CD4-positive, alpha-beta T cell treated with Interleukin-21 for 1 hour (primary cell): ENCODE measurements at places on chromosomes 3 and 15.

DNA sequence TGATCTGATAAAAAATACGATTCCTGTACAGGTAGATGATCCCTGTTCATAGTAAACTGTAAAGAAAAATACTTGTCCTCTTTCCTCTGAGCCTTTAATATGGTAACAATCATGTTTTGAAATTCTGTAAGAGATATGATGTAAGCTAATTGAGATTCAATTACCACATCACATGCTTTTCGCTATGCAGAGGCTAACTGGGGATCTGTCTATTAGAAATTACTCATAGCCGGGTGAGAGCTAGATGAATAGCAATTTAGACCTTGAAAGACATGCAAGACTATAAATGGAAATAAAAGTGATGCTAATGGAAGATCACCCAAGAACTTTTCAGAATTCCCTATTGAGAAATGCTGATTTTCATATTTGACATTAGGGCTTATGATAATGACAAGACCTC lies 579.9 kb upstream of the ZNF717 start:
- DNase-seq, result no peak

DNA sequence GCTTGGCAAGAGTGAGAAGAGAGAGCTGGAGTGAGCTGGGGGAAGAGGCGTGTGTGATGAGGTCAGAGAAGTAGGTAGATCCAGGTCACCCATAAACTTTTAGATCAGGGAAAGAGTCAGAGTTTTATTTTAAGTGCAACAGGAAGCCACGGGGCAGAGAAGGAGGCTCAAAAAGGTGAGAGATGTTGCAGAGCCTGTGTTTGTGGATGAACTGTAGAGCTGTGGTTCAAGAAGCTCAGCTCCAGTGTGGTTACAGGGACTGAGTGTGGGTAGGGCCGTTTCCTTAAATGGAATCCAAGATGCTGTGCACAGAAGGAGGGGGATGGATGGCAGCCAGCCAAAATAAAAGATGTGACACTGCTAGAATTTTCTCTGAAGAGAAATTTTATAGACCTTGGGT lies 337.2 kb downstream of the SATB1 start:
- DNase-seq, result no peak

DNA sequence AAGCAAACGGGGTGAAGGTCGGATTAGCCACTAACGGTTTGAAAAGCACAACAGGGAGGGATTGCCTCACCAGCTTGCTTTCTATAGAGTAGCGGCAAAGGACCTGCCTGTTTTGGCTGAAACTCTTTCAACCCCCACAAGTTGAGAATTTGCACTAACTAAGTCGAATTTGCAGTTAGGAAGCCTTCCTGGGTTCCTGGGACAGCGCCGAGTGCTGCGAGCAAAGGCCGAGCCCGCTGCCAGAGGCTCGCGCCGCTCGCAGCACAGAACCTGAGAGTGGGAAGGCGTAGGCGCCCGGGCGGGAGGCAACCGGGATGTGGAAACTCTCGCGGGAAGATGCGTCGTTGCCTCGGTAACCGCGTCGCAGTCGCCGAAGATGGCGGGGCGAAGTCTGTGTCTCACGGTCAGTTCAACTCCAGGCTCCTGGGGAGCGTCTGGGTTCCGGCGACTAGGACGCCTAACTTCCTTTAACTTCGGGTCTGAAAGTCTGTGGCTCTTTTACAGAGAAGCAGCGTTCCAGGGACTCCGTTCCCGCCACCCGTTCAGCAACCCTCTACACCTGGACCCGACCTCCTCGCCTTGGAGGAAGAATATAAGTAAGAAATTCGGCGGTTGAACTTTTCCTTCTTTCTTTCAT lies at the start of gene TEX9:
Gene TEX9 (plus strand): TSS at position 352 of the 637 bp plus-strand sequence. CDS start 25 bp downstream, at position 377.
- DNase-seq, result peak; percentile 70

GRCh38 chr3:114356066-114356465 lies 62.2 kb downstream of the TIGIT start:
- no peak for DNase-seq

GRCh38 chr3:165463531-165463930 lies 267.3 kb upstream of the SLITRK3 start:
- no peak for DNase-seq

- DNase-seq, result no peak
Measured at GRCh38 chr3:162978136-162978535, 1481.5 kb downstream of the OTOL1 start.

DNA sequence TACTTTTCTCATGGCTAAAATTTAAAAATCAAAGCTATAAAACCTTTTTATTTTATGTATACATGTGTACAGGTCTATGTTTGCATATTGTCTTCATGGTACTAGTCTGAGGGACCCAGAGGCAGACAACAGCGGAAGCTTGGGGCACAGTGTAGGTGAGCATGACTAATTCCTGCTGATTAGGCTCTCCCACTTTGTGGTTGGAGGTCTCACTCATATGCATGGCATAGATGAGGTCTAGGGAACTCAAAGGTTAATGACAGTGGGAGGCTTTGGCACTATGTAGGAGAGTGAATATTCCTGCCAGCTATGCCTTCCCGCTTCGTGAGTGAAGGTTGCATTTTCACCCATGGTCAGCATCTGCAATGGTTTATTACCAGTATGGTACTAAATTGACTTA lies 47.5 kb upstream of the AADACL2 start:
- DNase-seq, result no peak

DNA sequence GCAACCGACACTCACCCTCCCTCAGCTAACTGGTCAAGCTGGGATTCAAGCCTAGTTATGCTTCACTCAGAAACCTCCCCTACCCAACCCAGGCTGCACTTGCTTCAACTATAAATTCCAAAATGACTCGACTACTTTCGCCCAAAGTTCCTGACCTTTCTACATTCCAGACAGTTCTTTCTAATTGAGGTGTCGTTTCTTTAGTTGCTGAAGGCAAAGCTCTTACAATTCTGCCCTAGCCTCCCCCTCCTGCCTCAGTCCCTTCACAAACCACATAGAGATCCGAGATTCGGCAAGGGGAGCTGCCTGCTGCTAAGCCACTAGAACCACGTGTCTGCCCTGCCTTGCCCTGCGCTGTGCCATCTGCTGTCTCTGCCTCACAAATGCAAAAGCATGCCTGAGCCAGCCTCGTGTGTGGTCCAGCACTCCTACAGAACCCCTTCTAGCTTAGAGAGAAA lies 74.7 kb upstream of the SH3GL3 start:
- no peak for DNase-seq

- no peak for DNase-seq
Measured at GRCh38 chr3:107283948-107284347, 93.3 kb upstream of the CCDC54 start.

DNA sequence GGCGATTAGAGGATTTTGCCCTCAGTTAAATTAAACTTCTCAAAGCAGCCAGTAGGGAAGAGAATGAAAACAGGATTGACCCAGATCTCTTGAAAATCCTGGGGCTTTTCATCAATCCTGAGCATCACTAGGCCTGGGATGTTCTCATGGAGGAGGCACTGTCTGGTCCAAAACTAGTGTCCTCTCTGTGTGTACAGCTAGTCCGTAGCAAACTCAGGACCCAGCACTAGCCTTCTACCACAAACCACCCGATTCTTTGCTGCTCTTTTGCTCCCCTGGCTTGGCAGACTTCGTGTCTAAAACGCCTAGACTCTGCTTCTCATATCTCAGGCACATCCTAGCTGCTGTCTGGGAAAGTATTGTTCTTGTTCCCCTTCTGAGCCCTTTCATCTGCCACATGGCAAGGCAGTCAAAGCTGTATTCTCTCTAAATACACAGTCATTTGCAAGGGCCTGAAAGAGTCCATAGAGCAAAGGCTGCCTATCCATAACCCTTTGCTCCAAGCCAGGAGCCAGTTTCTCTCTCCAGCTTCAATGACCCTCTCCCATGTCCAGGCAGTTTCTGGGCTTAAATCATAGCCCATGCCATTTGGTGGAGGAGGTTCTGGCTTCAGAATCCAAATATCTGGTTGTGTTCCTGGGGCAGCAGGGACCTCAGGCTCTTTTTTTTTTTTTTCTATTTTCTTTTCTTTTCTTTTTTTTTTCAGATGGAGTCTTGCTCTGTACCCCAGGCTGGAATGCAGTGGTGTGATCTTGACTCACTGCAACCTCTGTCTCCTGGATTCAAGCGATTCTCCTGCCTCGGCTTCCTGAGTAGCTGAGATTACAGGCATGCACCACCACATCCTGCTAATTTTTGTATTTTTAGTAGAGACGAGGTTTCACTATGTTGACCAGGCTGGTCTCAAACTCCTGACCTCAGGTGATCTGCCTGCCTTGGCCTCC lies 52.4 kb downstream of the CDC25A start:
- DNase-seq, result no peak

GRCh38 chr3:169384573-169384972 lies 278.9 kb downstream of the MECOM start:
- no peak for DNase-seq

GRCh38 chr15:43316016-43316970 lies 14.1 kb downstream of the LCMT2 start:
- no peak for DNase-seq

- no peak for DNase-seq
Measured at GRCh38 chr3:145244327-145244726, 916.7 kb downstream of the PLOD2 start.

GRCh38 chr3:8625991-8626390 lies 18.6 kb downstream of the SSUH2 start:
- no peak for DNase-seq

GRCh38 chr15:56095406-56095805 lies 102.0 kb upstream of the NEDD4 start:
- no peak for DNase-seq

DNA sequence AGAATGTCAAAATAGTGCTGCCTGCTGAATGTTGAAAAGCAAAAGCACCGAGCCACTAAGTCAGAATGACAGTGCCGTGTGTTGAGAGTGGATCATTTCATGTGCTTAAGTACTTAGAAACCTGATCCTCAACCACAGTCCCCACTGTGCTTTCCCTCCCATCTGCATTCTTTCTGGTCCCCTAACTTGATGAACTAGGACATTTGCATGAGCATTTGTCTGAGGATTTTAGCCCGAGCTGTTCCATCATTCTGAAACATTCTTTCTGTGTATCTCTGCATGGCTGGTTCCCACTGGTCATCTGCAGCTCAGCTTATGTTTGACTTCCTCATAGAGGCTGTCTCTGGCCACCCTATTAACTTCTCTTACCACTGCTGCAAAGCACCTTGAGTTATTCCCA lies 42.0 kb downstream of the SST start:
- DNase-seq, result no peak

DNA sequence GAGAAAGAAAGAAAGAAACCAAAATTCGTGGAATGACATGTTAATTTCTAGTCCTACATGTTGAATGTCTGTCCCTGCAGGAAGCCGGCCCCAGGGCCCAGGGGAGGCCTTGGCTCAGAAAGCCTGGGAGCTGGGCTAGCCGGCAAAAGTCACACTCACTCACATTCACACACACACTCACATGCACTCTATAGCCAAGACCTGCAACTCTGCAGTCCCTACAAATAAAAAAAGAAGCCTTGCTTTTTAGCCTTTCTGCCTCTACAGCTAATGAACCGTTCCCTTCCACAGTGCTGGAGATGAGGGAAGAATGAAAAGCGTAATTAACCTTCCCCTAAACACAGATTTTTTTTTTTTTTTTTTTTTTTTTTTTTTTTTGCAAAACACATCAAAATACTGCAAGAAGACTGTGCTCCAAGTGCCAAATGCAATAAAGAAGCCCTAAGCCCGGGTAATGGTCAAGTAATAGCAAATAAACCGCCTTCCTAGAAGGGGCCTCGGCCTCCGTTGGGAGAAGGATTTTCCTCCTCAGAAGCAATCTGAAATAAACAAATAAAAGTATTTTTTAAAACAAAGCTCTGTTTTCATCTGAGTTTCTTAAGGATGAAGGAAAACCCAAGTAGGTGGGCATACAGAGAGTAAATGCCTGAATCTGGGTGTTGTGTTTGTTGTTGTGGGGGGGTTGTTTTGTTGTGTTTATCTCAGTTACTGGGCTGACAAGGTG lies 4.3 kb downstream of the MECOM start:
- no peak for DNase-seq

DNA sequence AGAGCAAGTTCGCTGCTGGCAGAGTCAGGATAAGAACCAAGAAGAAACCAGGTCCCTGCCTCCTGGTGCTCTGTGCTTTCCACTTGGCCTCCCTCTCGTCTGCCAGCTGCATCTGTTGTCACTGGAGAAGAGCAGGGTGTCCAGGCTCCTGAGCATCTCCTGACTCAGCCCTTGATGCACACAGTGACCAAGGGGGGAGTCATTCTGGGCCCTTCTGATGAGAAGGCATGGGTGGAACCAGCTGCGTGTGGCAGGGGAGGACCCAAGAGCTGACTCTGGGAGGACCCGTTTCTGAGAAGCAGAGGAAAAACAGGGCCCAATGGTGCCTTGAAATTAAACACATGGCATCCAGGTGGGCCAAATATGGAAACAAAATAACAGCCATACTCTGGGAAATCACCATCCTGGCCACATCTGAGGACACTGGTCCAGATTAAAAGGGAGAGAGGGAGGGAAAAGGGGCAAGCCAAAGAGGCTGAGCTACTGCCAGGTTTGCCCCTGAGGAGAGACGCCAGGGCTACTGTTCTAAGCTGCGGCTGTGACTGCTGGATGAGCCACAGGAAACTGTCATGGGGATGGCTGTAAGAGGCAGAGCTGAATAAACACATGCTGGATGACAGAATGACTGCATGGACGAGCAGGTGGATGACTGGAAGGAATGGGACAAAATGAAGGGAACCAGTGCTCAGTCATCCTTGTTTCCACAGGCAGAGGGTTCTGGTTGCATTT lies 58.1 kb upstream of the CA12 start:
- no peak for DNase-seq

DNA sequence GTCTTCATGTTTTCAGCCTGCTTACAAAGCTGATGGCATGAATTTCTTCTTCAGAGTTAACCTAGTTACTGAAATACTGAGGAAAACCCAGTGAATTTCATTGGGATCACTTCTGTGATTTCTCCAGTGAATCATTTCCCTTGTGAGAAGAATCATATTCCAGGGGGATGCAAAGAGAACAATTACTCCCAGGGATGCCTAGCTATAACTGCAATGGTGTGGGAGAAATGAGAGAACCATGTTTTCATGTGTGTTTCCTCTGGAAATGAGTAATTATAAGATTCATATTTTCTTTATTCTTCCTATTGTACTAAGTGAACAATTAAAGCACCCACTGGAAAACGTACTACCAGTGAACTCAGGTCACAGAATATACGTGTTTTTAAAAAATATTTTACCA lies 485.4 kb downstream of the GRM7 start:
- DNase-seq, result no peak

DNA sequence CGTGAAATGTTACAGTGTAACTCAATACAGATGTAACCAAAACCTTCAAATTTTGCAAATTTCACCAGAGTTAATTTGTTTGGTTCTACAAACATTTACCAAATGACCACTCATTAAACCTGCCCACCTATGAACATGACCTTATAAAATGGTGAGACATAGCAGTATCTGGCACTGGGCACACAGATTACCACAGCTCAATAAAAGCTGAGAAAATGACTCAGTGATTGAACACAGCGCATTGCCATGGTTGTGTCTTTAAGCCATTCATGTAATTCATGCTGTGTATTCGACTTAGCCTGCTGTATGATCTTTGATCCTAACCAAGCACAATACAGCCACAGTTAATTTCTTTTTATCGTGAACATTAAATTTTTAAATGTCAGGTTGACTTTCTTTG lies 11.3 kb downstream of the PPARG start:
- DNase-seq, result no peak
